ENCODE measurements at places on chromosomes 1 and 21.

DNA sequence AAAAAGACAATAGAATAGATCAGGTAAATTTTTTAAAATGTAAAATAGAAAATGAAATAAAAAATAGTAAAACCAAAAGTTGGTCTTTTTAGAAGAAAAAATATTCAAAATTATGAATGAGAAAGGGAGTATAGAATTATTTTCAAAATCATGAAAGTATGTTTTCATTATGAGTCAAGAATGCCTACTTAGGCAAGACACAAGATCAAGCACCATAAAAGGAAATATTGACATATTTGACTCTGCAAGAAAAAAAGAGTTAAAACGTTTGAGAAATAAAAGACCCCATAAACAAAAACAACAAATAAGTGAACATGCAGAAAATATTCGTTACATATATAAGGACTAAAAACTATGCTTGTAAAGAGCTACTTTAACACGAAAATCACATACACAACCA lies 4.8 kb upstream of the COX20 start:
- DNase-seq, result no peak

GRCh38 chr1:230103306-230104173 lies 36.5 kb downstream of the GALNT2 start:
- no peak for DNase-seq

- no peak for DNase-seq
Measured at GRCh38 chr1:21585037-21585436, 75.8 kb downstream of the ALPL start.

- DNase-seq, result peak; percentile 17
Measured at GRCh38 chr1:159612211-159612885, 24.7 kb downstream of the APCS start.

DNA sequence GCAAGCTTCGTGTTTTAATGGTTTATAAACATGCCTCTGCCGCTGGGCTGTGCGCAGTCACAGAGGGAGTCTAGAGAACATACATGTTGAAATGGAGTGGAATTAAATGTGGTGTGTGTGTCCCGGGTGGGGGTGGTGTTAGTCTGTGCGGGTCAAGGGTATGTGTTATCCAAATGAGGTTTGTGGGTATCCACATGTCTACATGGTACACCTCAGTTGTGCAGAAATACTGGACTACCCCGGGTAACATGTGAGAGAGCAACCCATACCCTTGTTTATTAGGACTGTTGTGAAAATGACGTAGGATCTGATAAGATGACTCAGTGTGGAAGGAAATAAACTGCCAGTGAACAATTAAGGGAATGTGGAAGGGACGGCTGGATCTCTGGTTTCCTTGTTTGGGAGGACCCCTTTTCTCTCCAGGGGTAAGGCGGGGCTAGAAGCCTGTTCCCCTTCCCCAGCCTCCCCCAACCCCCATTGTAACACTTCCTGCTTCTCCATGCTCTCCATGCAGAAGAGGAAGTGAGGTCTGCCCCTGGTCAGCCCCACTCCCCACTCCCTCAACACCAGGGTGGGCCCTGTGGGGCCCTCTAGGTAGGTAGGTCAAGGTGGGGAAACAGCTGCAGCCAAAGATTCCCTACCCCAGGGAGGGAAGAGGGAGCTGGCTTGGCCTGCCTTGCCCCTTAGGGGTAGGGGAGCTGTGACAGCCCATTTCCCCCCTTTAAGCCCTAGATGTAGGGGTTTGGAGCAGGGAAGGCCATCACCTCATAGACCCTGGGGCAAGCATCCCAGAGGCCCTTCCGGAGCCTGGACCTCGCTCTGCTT lies 690 bp downstream of the EPS8L3 start:
- no peak for DNase-seq

GRCh38 chr1:224047538-224047937 lies 66.4 kb upstream of the FBXO28 start:
- no peak for DNase-seq

DNA sequence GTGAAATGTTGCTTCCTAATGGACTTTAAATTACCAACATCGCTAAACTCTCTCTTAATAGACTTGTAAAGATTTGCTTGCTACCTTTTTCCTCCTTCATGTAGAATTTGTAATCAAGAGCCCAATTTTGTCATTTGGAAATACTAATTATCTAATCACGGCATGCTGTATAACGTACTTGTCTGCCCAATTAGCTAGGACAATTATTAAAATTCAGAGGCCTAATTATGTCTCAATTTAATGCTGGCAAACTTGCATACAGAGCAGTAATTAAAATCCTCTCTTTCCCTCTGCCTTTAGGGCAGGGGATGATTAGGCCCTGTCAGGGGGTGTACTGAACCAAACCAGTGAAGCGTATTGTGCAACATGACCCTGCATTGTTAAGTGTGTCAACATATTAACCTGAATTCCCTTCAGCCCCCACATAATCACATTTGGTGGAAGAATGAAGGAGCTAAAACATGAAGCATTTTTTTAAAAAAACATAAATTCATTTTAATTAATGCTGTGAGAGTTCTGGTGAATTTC lies 137.4 kb upstream of the BARHL2 start:
- DNase-seq, result no peak
